ENCODE measurements at places on chromosomes 12 and 14. TPM values are rescaled to one million over a fixed set of nuclear protein-coding genes. Genes with fewer than 3 reads are reported as not detected.
A peak's percentile ranks its signal among the peaks of the same experiment; 100 is the strongest.

Gene GLI1
- total RNA-seq, result 3.6 TPM

GRCh38 chr14:78848234-78848820 is 678.2 kb downstream of the NRXN3 start:
- peak; percentile 10 for DNase-seq

Gene DTX3
- total RNA-seq, result 17.6 TPM

DNA sequence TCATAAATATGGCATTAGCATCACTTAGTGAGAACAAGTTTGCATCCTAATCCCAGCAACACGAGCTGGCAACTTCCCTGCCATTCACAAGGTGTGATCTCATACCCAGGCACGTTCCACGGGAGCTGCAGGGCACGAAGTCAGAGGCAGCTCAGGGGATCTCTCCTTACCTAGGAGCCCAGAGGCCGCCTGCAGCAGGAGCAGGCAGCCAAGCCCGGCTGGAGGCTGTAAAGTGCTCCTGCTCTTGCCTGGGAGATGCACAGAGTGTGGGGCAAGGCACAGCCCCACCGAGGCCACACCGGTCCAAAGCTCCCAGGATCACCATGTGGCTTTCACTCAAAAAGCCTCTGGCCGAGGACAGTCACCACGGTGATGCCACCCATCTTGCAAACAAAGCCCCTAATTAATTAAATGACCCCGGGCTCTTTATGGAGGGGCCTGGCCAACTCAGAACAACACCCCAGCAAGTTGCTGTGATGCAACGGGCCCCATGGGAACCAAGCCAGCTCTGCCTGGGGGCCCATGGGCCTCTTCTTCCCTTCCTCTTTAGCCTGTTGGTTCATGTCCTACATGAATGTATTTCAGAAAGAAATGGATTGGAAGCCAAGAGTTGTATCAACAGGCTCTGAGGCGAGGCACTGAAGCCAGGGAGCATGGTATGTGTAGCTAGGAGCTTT is 26.5 kb downstream of the NUAK1 start:
- peak; percentile 82 for DNase-seq

- no peak for DNase-seq
These were observed 6.7 kb upstream of the CACNA2D4 start for GRCh38 chr12:1924996-1925683.
